Prostate gland (tissue), 2 donors: ENCODE measurements at places on chromosomes 16 and 17. TPM values are rescaled to one million over a fixed set of nuclear protein-coding genes. Genes with fewer than 3 reads are reported as not detected.

Gene HIGD1B
- total RNA-seq: not detected

DNA sequence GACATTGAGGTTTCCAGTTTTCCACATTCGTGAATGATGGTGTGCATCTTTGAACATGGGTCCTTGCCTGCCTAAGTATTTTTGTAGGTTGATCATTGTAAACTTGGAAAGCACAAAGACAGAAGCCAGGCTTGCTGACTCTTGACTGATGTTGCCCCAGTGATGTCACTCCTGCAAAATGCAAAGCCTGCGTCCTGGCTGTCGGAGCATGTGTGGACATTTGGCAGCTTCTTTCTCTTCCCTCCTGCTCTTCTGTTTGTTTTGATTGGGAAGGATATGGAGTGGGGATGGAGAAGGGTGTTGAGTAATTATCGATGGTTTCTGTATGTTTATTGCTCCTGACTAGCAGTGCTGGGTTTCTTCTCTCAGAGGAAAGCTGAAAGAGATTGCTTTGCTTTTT lies 3.2 kb downstream of the NDE1 start:
- H3K4me3 ChIP-seq: no peak overlapping the region
- H3K36me3 ChIP-seq: no peaks in the 10 kb centered on the region
- H3K27ac ChIP-seq: no peak overlapping the region
- DNase-seq: peak; percentile 44

GRCh38 chr16:85270374-85270773 lies 158.1 kb upstream of the CIBAR2 start:
- H3K27ac ChIP-seq: no peak overlapping the region
- H3K4me3 ChIP-seq: no peak overlapping the region
- no peak for DNase-seq

- H3K4me3 ChIP-seq: no peak overlapping the region
- H3K27ac ChIP-seq: no peak overlapping the region
- H3K27me3 ChIP-seq: no peaks in the 10 kb centered on the region
- no peaks in the 10 kb centered on the region for H3K4me1 ChIP-seq
Observed at GRCh38 chr16:83852774-83853173, 45.0 kb downstream of the HSBP1 start.

Gene MAP2K3
- total RNA-seq: 24.0 TPM

Gene RAB37
- total RNA-seq: 1.6 TPM

DNA sequence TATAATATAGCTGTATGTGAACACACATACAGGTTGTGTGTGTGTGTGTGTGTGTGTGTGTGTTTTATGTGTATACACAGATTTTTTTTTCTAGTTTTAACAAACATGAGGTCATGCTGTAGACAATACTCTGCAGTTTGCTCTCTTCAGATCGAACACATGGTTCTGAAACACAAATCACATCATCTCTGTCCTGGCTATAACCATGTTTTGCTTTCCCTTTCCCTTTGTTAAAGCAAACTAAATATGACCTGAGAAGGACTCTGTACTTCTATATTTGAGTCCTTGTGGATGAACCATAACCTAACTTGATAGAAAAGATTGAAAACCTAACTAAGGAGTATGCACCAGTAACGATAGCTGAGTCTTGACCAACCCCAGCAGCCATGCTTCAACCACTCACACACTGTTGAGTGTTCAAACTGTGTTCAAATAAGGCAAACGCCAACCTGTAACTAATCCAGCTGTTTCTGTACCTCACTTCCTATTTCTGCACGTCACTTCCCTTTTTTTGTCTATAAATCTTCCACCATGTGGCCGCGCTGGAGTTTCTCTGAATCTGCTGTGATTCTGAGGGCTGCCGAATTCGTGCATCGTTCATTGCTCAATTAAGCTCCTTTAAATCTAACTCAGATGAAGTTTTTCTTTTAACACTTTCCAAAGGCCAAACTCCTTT lies 303.8 kb downstream of the HS3ST3B1 start:
- DNase-seq: no peak
- no peaks in the 10 kb centered on the region for H3K27me3 ChIP-seq
- no peak overlapping the region for H3K27ac ChIP-seq
- H3K36me3 ChIP-seq: no peaks in the 10 kb centered on the region
- no peaks in the 10 kb centered on the region for H3K4me1 ChIP-seq

GRCh38 chr17:48990882-48991357 lies 6.3 kb upstream of the IGF2BP1 start:
- peaks cover 37% of the 10 kb centered on the region for H3K27me3 ChIP-seq
- H3K36me3 ChIP-seq: no peaks in the 10 kb centered on the region
- no peaks in the 10 kb centered on the region for H3K4me1 ChIP-seq
- no peak overlapping the region for H3K27ac ChIP-seq
- DNase-seq: no peak

Gene CDT1
- 4.3 TPM for total RNA-seq

- H3K36me3 ChIP-seq: no peaks in the 10 kb centered on the region
- peak; percentile 54 for DNase-seq
- H3K27ac ChIP-seq: peak overlapping the region; percentile 85
- peak overlapping the region; percentile 4 for H3K4me3 ChIP-seq
Observed at GRCh38 chr17:48841395-48841831, 10.6 kb downstream of the CALCOCO2 start.

DNA sequence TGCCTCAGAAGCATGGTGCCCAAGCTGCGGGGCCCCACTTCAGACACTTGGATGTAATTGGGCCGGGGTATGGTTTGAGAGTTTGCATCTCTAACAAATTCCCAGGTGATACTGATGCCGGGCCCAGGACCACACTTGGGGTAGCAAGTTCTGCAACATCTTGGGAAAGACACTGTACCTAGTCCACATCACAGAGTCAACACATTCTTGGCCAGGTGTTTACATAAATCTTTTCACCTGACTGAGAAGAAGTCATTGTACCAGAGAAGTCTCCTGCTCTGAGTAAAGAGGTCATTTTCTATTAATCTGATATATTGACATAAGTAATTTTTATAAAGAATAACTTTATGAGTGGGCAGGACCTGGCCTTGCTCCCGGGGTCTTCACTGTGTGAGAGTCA lies 27.5 kb downstream of the GPT2 start:
- no peak overlapping the region for H3K4me3 ChIP-seq
- H3K4me1 ChIP-seq: peaks cover 5% of the 10 kb centered on the region
- H3K27ac ChIP-seq: peak overlapping the region; percentile 71

Gene SHISA9
- 24.0 TPM for total RNA-seq

Gene PPY
- total RNA-seq: not detected

GRCh38 chr16:29871822-29872546 lies 9.0 kb upstream of the CDIPT start:
- DNase-seq: no peak
- H3K4me1 ChIP-seq: no peaks in the 10 kb centered on the region
- no peaks in the 10 kb centered on the region for H3K36me3 ChIP-seq
- no peak overlapping the region for H3K4me3 ChIP-seq
- H3K27me3 ChIP-seq: no peaks in the 10 kb centered on the region

GRCh38 chr16:1613211-1613622 lies 1.1 kb downstream of the CRAMP1 start:
- peak overlapping the region; percentile 77 for H3K4me3 ChIP-seq
- no peaks in the 10 kb centered on the region for H3K36me3 ChIP-seq
- no peaks in the 10 kb centered on the region for H3K27me3 ChIP-seq
- DNase-seq: no peak

Gene CD300LF
- 1.2 TPM for total RNA-seq

DNA sequence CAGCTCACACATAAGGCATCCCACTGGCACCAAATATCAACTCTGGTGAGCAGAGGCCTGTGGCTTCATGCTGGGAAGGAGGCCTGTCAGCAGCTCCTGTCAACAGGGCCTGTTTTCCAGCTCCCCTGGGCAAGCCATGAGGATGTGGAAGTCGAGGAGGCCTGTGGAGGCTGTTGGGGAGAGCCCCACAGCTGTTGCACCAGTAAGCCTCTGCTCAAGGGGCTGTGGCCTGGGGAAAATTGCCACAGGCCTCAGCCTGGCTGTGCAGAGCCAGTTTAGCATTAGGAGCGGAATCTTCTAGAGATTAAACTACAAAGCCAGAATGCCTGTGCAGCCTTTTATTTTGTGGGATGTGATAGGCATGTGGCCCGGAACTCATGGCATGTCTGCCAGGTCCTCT lies 202.1 kb downstream of the SPECC1 start:
- DNase-seq: no peak
- H3K27ac ChIP-seq: no peak overlapping the region
- no peaks in the 10 kb centered on the region for H3K27me3 ChIP-seq
- H3K36me3 ChIP-seq: no peaks in the 10 kb centered on the region

Gene RNF227
- 32.4 TPM for total RNA-seq

DNA sequence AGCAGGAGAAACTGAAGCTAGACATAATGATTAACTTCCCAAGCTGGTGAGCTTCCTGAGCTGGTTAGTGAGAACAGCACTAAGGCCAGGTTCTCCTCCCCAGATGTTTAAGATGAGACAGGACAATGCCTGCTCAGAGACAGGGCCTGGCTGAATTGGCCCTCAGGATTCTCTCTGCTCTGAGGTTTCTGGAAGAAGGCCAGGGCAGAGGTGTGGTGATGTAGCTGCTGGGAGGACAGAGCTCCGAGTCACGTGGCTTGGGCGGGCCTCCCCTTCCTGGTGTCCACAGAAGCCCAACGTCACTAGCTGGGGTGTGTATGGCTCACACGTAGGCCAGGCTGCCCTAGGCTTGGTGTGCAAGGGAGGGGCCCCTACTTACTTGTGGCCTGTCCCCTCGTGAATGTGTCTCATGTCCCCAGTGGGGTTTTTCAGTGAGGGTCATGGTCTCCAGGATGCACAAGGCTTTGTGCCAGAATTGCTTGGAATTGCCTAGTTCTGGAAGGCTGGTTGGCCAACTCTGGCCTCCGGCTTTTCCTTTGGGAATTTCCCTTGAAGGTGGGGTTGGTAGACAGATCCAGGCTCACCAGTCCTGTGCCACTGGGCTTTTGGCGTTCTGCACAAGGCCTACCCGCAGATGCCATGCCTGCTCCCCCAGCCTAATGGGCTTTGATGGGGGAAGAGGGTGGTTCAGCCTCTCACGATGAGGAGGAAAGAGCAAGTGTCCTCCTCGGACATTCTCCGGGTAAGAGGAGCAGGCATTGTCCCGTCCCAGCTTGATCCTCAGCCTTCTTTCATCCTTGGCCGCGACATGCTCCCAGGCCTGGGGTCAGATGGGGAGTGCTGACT lies 3.4 kb downstream of the NOD2 start:
- no peak overlapping the region for H3K4me3 ChIP-seq
- H3K4me1 ChIP-seq: no peaks in the 10 kb centered on the region
- H3K36me3 ChIP-seq: no peaks in the 10 kb centered on the region
- no peaks in the 10 kb centered on the region for H3K27me3 ChIP-seq
- DNase-seq: peak; percentile 46
